ENCODE measurements at places on chromosomes 1 and 21.

DNA sequence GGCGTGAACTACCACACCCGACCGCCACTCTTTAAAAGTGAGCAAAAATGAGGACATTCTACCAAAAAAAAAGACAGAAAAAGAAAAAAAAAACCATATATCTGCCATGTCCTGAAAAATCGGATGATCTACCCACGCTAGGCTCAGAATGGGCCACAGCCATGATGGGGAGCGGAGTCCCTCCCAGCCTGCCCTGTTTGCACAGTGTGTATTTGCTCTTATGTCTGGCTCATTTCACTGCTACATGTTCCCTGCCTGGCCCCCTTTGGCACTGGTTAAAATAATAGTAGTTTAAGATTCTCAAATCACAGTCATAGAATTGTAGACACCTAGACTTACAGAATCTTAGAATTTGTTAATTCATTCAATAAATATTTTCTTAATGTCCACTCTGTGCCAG, 121.9 kb downstream of the PTPRU start:
- DNase-seq: no peak

- DNase-seq: no peak
Measured at GRCh38 chr1:181440510-181440909, 42.8 kb upstream of the CACNA1E start.

GRCh38 chr21:21366277-21366676, 368.1 kb downstream of the NCAM2 start:
- DNase-seq: no peak

GRCh38 chr1:45612941-45613579, 10.8 kb downstream of the CCDC17 start:
- peak; percentile 66 for DNase-seq

- no peak for DNase-seq
Measured at GRCh38 chr21:42616446-42616845, 37.0 kb upstream of the PDE9A start.

- DNase-seq: no peak
Measured at GRCh38 chr1:192809307-192810252, 741 bp downstream of the RGS2 start.

- DNase-seq: peak; percentile 40
Measured at GRCh38 chr1:227447531-227447990, 115.8 kb upstream of the ZNF678 start.

GRCh38 chr1:31797216-31797615, 18.6 kb downstream of the SPOCD1 start:
- DNase-seq: no peak

DNA sequence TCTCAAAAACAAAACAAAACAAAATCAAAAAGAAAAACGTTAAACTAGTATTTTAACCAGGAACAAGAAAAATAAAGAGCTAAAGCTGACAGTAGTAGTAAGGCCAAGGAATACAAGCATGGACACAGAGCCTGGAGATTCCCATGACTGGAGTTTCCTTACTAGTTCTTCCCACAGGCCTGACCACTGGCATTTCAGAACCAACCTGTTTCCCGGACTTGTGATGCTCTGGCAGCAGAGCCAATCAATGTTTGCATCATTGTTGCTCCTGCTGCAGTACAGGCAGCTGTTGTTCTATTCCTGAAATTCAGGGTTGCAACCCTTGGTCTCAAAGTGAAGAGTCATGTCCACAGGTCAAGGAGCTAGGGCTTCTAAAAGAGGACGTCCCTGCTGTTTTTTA, 111.3 kb upstream of the WARS2 start:
- no peak for DNase-seq

DNA sequence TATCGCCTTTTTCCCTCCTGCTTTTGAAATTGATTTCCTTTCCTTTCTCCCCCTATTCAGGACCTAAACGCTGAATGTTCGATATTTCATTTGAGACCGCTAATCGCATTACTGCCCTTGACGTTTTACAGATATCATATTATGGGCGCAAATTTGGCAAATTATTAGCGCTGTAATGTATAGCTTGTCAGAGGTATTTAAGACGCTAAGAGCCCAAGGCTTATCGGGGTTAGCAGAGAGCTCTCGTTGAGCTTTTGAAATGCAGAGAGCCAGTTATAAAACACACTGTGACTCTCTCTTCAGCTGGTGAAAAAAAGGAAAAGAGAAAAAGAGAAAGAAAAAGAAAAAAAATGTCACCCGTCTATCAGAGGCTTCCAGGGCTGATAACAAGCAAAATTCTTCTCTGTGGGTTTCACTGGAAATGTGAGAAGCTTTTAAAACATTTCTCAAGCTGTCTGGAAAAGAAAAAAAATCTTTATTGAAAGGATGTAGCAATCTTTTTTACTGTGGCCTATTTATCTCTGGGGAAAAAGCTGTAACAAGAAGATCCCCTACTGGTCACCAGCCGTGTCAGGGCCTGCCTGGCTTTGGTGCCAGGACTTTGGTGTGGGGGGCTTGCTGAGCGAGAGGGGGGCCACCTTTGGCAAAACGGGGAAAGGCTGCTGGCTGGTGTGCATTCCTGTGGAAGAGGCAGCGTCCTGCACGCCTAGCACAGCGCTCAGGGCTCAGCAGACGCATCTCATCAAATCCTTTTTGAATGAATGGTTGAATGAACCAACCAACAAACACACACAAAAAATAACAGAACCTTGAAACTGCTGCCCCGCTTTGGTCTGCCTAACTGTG, 119.8 kb downstream of the RNF220 start:
- DNase-seq: no peak

DNA sequence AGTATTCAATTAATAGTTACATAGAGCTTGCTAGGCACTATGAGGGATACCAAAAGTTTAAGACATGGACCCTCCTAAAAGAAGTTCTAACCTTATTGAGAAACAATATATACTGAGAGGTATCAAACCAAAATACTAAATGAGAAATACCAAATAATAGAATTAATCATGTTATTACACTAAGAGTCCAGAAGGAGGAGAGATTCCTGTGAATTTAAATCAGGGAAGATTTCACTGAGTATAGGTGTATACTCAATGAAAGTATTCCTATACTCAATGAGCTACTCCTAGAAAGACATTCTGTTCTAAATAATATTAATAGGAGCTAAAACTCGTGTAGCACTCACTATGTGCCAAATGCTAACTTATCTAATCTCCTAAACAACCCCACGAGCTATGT, 9.4 kb downstream of the CR1L start:
- DNase-seq: no peak

DNA sequence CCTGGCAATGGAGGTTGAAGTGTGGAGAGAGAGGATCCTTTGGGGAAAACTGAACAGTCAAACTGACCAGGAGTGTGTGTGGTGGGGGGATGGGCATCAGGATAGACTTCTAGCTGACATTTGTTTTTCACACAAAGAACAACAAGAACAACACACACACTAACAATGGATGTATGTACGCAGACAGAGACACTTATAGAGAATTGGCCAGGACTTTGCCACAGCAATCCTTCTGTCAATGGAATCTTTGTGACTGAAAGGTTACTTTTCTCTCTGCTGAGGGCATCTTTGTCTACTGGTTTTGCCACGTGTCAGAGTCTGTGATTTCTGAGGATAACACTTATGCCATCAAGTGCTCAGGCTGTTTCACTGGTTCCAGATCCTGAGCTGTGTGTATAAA, 12.4 kb upstream of the FCGR2A start:
- DNase-seq: no peak

DNA sequence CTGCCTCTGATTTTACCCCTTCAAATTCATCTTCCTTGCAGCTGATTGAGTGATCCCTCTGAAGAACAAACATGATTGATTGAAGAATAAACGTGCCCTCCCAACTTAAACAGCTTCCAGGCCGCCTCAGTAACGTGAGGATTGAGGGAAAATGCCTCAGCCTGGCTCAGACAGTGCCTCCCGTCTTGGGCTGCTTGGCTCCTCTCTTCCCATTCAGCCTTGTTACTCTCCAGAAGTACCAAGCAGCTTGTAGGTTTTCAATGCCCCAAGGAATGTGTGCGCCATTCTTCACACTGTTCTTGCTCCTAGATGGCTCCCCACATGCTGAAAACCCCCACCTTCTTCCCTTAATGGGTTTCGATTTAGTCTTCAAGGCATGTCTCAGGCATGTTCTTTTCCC, 51.8 kb downstream of the ST6GALNAC5 start:
- no peak for DNase-seq

DNA sequence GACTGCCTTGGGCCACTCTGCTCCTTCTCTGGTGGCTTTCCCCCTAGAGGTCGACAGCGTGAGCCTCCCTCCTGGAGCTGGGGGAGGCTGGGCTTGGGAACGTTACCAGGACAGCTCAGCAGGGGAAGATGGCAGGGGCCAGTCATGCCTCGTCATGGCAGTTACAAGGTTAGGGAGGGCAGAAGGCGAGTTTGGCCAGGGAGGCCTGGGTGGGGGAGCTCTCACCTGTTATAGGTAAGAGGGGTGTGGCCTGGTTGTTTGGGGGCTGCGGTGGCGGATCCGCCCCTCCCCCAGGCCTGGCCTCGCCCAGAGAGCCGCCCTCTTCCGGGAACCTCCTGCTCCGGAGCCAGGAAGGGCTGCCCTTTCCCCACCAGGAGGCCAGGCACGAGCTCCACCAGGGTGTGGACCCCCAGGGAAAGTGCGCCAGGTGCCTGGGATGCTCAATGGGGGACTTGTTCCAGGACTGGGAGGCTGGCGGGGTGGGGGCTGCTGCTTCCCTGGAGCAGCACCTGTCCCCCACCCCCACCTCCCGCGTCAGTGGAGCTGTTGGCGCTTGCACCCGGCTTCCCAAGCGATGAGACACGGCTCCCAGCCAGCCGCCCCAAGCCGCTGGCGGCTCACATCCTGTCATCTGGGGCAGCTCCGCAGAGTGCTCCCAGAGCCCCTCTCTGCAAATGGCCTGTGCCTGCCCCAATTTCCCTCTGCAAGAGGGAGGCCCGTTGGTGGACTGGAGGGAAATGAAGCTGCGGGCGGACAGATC, 23.6 kb upstream of the PKP1 start:
- DNase-seq: no peak

GRCh38 chr21:32256873-32257620, 21.8 kb downstream of the MIS18A start:
- no peak for DNase-seq

- DNase-seq: no peak
Measured at GRCh38 chr1:224481601-224482000, 47.0 kb upstream of the WDR26 start.

DNA sequence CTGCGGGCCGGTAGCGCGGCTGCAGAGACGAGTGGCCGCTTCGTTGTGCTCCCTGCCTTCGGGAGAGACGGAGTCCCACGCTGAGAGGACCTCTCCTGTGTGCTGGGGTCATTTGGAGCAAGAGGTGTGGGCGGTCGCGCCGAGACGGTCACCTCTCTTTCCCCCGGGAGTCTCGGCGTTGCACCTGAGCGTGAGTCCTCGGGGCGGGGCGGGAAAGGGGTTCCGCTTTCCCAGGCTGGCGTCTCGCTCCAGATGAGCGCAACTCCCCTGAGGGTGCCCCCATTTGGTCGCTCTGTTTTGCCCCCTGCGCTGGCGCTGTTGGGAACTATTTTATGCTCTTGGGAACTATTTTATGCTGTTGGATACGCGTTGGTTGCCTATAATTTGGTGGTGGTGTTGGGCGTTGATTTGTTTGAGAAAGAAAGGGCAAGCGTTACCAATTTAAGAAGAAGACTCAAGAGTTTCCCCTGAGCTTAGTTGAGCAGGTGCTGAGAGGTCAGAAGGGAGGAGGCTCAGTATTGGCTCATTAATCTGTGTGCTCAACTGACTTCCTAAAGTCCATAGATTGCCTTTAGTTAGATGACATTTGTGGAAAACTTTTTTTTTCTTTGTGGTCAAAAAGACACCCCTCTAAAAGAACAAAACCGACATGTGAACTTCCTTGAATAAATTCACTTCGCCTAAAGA, 683 bp downstream of the LRRC8B start:
- no peak for DNase-seq

DNA sequence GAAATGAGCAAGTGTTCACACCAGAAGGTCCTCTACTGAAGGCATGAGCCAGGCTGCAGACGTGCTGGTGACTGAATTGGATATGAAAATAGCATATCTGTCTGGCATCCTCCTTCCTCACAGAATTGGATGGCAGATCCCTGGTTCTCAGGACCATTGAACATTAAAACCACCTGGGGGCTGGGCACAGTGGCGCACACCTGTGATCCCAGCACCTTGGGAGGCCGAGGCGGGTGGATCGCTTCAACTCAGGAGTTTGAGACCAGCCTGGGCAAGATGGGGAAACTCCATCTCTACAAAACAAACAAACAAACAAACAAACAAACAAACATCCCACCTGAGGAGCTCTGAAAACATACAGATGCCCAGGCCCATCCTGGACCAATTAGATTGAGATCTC, 23.4 kb downstream of the TEX35 start:
- DNase-seq: no peak

GRCh38 chr1:154344977-154345837, 19.9 kb downstream of the ATP8B2 start:
- DNase-seq: peak; percentile 62

Measured in trophoblast cell (in vitro differentiated cells and primary cell).